ENCODE measurements at places on chromosomes 3 and 15.

DNA sequence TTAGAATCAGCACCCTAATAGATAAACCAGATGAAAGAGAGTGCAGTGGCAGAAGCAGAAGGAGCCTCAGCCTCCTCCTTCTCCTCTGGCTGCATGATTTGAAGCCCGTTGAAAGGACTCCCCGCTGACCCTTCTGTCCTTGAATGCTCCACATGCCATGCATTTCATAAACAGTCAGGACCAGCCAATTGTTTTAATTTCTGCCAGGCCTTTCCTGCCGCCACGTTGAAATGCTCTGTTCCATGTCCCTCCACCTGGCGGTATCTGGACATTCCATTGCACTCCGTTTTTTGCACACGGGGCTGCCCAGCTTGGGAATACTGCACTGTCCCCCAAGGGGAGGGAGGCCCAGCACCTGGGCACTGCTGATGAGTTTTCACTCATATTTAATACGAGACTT, 35.2 kb upstream of the GLCE start:
- no peak for DNase-seq

GRCh38 chr3:194273743-194274310, 77.3 kb downstream of the CPN2 start:
- no peak for DNase-seq

DNA sequence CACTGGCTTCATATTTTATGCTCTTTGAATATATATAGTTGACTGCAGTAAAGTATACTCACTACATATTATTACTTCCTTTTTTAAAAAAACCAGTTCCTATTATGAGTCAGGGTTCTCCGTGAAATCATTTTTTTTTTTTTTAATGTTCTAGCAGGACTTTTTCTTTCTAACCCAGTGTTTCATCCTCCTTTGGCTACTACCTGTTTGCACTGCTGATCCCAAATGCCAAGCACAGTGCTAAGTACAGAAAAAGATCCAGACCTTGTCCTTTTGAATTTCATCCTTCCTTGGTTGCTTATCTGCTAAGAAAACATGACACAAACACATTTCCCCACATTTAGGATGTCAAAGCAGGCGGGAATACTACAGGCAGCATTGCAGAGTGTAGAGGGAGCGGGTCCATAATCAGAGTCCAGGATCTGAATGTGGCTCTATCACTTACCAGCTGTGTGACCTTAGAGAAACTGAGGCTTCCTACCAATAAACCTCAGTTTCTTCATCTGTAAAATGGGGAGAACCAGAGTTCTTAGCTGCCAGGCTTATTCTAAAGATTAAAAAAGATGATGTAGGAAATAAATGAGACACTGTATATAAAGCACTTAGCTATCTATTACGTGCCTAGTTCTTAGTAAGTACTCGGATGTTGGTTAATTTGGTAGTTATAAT, 37.2 kb upstream of the ANPEP start:
- no peak for DNase-seq

- DNase-seq: no peak
Observed at GRCh38 chr15:65920825-65921309, 51.6 kb downstream of the RAB11A start.

- DNase-seq: no peak
Observed at GRCh38 chr3:55089211-55089610, 161.4 kb upstream of the LRTM1 start.

GRCh38 chr3:154421083-154421482, 8.9 kb downstream of the GPR149 start:
- no peak for DNase-seq

- DNase-seq: no peak
Observed at GRCh38 chr3:175426805-175427204, 567.7 kb downstream of the NAALADL2 start.

DNA sequence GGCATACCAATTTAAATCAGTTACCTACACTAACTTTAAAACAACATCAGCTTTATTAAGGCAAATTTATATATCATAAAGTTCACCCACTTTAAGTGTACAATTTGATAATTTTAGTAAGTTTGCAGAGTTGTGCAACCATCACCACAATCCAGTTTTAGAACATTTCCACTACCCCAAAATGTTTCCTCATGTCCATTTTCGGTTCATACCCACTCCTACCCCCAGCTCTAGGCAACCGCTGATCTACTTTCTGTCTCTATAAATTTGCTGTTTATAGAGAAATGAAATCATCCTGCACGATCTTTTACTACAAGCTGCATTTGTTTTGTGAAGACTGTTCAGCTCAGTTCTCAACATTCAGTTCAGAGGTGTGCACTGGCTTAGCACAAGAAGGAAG, 31.5 kb upstream of the FAM81A start:
- DNase-seq: no peak

- DNase-seq: no peak
Observed at GRCh38 chr3:17357035-17357710, 385.3 kb downstream of the TBC1D5 start.

DNA sequence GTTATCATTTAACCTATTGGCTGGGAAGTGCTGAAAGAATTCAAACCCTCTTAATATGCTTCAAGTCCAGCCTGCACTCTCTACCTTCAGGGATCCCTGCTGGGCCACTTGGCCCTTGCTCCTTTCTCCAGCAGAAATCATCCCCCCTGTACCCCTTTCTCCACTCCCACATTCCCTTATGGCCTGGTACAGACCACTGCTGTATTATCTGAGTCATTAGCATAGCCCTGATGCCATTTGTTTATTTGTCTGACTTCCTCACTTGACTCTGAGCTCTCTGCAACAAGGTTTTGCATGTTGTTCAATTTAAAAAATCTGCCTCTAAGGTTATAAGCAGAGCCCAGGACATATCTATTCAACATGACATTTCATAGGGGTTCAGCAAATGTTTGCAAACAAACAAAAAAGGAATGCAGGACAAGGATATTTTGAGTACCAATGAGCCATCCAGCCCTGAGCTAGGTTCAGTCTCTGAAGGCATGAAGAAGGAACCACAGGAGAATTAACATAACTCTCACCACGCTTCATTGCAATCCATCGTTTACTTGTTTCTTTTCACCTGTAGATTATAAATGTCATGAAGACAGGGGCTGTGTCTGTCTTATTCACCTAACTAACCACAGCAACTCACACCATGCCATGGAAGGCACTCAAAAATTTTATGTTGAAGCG, 26.6 kb upstream of the HES1 start:
- no peak for DNase-seq

GRCh38 chr3:18369551-18370185, 55.5 kb downstream of the SATB1 start:
- no peak for DNase-seq

- DNase-seq: no peak
Observed at GRCh38 chr3:185998136-185998535, 60.3 kb upstream of the TRA2B start.

DNA sequence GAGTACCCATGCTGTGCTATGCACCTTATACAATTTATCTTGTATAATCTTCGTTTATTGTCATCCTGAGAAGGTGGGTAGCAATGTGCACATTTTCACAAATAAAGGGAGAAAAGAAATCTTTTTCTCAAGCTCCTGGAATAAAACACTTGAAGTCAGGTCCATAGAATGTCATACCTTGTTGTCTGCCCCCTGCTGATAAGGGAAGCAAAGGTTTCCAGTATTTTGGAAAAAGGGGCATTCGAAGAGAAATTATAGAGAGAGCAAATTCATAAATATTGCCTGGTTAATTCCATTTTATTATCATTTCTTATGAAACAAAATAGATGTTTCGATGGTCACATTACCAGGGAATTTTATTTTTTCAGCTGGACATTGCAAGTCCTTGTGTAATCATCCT, 277.8 kb downstream of the RAP2B start:
- no peak for DNase-seq

- no peak for DNase-seq
Observed at GRCh38 chr3:111748132-111748531, 110.9 kb upstream of the PHLDB2 start.

GRCh38 chr15:27089233-27089586, 118.2 kb downstream of the GABRG3 start:
- DNase-seq: no peak

- DNase-seq: peak; percentile 13
Observed at GRCh38 chr15:85582131-85583079, 202.0 kb downstream of the AKAP13 start.

DNA sequence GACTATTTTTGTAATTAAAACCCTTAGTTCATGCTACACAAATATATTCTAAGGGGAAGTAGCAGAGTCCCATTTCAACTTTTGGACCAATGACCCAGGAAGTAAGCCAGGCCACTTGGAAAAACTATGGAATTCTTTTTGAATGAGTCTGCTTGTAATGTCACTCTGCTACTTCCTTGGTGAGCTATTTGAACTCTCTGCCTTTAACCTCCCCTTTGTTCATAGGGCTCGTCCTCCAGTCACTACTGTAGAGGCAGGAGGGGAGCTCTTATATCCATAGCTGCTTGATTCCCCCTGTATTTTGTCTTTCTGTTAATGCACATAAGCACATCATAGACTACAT, 119.6 kb downstream of the UACA start:
- DNase-seq: no peak

- no peak for DNase-seq
Observed at GRCh38 chr3:54237788-54238502, 115.6 kb downstream of the CACNA2D3 start.

- DNase-seq: no peak
Observed at GRCh38 chr3:65781594-65781993, 257.1 kb downstream of the MAGI1 start.

DNA sequence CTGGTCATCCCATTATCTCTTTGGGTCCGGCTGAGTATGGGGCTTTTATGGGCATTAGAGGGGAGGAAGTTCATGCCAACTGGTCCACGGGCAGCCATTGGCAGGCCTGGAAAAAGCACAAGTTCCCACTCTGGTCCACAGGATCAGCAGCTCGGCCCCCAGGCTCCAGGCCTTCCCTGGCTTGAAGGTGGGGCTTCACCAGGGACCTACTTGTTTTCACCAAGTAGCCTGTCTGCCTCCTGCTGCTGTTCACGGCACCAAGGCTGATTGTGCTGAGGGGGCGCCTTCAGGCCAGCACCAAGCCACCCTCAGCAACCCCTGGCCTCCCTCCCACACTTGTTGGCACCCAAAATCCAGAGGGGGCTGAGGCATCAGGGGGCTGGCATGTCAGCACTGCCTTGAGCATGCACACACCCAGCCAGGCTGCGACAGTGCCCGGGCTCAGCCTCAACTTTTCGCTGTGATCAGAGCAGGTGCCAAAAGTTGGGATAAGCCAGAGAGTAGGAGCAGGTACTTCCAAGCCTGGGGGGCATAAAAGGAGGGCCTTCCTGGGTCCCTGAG, 9.1 kb upstream of the TOP2B start:
- no peak for DNase-seq

- no peak for DNase-seq
Observed at GRCh38 chr15:48634893-48635292, 10.6 kb downstream of the FBN1 start.

- DNase-seq: no peak
Observed at GRCh38 chr3:61184956-61185355, 66.3 kb downstream of the FHIT start.

DNA sequence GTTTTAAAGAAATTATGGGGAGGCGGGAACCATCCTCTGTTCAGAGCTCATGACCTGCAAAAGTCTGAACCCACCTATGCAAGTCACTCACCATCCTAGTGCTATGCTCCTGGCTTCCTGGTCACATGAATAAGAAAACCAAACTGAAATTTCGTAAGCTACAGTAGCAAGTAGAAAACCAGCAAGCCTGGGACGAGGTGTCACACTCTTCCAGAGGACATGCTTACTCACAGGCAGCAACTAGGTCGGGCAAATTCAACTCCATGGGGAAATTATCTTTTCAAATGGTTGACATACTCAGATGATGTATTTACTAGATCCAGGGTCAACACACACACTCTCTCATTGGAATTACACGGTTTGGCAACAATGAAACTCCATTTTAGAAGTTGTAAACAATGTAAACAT, 31.3 kb downstream of the LDHAL6B start:
- no peak for DNase-seq

- no peak for DNase-seq
Observed at GRCh38 chr3:115624029-115624741, 875 bp downstream of the GAP43 start.

- DNase-seq: no peak
Observed at GRCh38 chr3:142896996-142897395, 8.1 kb upstream of the PCOLCE2 start.
